Lower lobe of right lung (tissue), 2 donors: ENCODE measurements at places on chromosomes 4 and X. TPM values are rescaled to one million over a fixed set of nuclear protein-coding genes. Genes with fewer than 3 reads are reported as not detected.

- no peak overlapping the region for H3K27ac ChIP-seq
- no peak for DNase-seq
- no peaks in the 10 kb centered on the region for H3K4me1 ChIP-seq
These were observed 1.1 kb upstream of the KLHL13 start for GRCh38 chrX:118117741-118118140.

GRCh38 chr4:131644619-131645018, 1504.5 kb upstream of the PCDH10 start:
- no peaks in the 10 kb centered on the region for H3K27me3 ChIP-seq
- H3K4me3 ChIP-seq, result no peak overlapping the region
- no peaks in the 10 kb centered on the region for H3K36me3 ChIP-seq

Gene MAGEE1
- total RNA-seq, result 2.7 TPM

- H3K4me3 ChIP-seq, result no peak overlapping the region
- DNase-seq, result peak; percentile 51
- H3K27ac ChIP-seq, result peak overlapping the region; percentile 68
- H3K4me1 ChIP-seq, result peaks cover 25% of the 10 kb centered on the region
- no peaks in the 10 kb centered on the region for H3K36me3 ChIP-seq
- no peaks in the 10 kb centered on the region for H3K27me3 ChIP-seq
These were observed 55.2 kb downstream of the CHST7 start for GRCh38 chrX:46628460-46629371.

- H3K4me3 ChIP-seq, result peak overlapping the region; percentile 67
- no peaks in the 10 kb centered on the region for H3K4me1 ChIP-seq
- H3K36me3 ChIP-seq, result no peaks in the 10 kb centered on the region
- no peak for DNase-seq
- no peak overlapping the region for H3K27ac ChIP-seq
These were observed 321 bp upstream of the HPRT1 start for GRCh38 chrX:134459683-134460004.

Gene SPIN4
- 8.1 TPM for total RNA-seq

Gene CXCL6
- 0.50 TPM for total RNA-seq

DNA sequence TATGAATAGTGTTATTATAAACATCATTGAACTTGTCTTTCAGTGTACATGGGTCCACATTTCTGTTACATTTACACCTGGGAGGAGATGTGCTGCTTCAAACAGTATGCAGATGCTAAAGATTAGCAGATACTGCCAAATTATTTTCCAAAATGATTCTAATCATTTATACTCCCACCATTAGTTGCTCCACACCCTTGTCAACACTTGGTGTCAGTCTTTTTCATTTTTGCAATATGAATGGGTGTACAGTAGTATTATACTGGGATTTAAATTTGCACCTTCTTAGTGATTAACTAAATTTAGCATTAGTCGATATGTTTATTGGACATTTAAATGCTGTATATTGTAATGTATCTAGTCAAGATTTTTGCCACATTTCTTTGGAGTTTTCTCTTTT, 131.6 kb upstream of the GRID2 start:
- no peak for DNase-seq
- no peaks in the 10 kb centered on the region for H3K36me3 ChIP-seq
- no peaks in the 10 kb centered on the region for H3K4me1 ChIP-seq
- H3K27me3 ChIP-seq, result no peaks in the 10 kb centered on the region

Gene LAMTOR3
- 47.7 TPM for total RNA-seq

- H3K4me1 ChIP-seq, result peaks cover 32% of the 10 kb centered on the region
- H3K4me3 ChIP-seq, result peak overlapping the region; percentile 92
- H3K36me3 ChIP-seq, result peaks cover 41% of the 10 kb centered on the region
These were observed 1.9 kb downstream of the GRPEL1 start for GRCh38 chr4:7066006-7066405.

- H3K27ac ChIP-seq, result no peak overlapping the region
- no peaks in the 10 kb centered on the region for H3K27me3 ChIP-seq
- no peak overlapping the region for H3K4me3 ChIP-seq
These were observed 57.5 kb downstream of the PCDH18 start for GRCh38 chr4:137474711-137475301.

GRCh38 chrX:69900491-69900890, 149.2 kb downstream of the AWAT2 start:
- no peak for DNase-seq
- no peaks in the 10 kb centered on the region for H3K27me3 ChIP-seq
- no peaks in the 10 kb centered on the region for H3K36me3 ChIP-seq
- no peak overlapping the region for H3K27ac ChIP-seq

- DNase-seq, result no peak
- no peaks in the 10 kb centered on the region for H3K27me3 ChIP-seq
- no peak overlapping the region for H3K27ac ChIP-seq
- H3K4me3 ChIP-seq, result no peak overlapping the region
- peaks cover 4% of the 10 kb centered on the region for H3K4me1 ChIP-seq
- no peaks in the 10 kb centered on the region for H3K36me3 ChIP-seq
These were observed 348.6 kb downstream of the PTTG2 start for GRCh38 chr4:38308728-38309311.

DNA sequence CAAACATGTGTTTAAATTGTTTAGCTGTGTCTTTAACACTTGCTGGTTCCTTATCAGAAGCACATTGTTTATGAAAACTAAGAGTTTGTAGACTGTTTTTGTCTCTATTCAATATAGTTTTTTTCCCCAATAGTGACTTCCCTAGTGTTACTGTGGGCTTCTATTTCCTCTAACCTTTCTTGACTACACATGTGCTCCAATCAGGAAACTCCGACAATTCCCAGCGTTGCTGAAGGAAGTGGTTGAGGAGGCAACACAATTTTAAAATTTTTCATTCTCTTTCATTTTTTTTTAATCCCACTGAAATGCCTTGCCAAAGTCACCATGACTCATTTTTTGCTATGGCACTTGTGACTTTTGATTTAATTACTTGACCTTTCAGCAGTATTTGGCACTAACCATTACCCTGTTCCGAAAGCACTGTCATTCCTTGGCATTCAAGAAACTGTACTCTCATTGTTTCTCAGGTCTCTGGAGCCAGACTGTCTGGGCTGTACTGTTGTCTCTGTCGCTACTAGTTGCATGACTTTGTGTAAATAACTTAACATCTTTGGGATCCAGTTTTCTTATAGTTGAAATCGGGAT, 67.6 kb upstream of the FREM3 start:
- H3K27ac ChIP-seq, result no peak overlapping the region
- H3K36me3 ChIP-seq, result no peaks in the 10 kb centered on the region
- H3K4me1 ChIP-seq, result no peaks in the 10 kb centered on the region
- DNase-seq, result no peak
- no peaks in the 10 kb centered on the region for H3K27me3 ChIP-seq

Gene SSX4
- not detected for total RNA-seq

- no peaks in the 10 kb centered on the region for H3K27me3 ChIP-seq
- H3K4me1 ChIP-seq, result no peaks in the 10 kb centered on the region
- DNase-seq, result no peak
- H3K36me3 ChIP-seq, result no peaks in the 10 kb centered on the region
These were observed 1066.8 kb upstream of the ADGRL3 start for GRCh38 chr4:60133375-60133774.

- no peaks in the 10 kb centered on the region for H3K36me3 ChIP-seq
- H3K27me3 ChIP-seq, result no peaks in the 10 kb centered on the region
These were observed 154.9 kb upstream of the CXXC4 start for GRCh38 chr4:104649631-104650030.

Gene SMIM10L2A
- 1.7 TPM for total RNA-seq

DNA sequence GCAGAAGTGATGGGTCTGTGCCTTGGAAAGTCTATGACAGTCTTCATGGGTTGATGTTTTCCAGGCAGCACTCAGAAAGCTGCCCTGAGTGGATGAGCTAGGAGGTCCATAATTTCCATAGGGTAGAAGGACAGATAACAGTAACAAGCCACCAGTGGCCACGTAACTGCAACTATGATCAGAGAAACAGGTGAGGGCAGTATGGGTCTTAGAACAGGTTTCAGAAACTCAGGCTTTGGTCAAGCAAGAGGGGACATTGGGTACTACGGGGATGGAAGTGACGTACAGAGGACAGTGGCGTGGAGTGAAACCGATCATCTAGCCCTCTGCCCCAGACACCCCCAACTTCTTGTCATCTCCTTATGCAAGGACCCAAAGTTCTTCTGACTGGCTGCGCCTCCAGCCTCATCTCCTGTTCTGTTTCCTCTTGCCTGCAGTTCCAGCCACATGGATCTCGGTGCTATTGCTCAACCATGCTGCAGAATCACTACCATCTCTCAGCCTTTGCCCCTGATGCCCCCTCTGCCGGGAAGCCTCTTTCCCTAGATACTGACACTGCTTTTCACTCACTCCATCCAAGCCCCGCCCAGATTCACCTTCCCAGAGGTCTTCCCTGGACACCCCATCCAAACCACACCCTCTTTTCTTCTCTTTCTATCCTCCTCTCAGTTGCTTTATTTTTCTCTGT, 123.4 kb downstream of the MFAP3L start:
- H3K4me1 ChIP-seq, result no peaks in the 10 kb centered on the region
- H3K4me3 ChIP-seq, result no peak overlapping the region
- H3K36me3 ChIP-seq, result no peaks in the 10 kb centered on the region
- H3K27ac ChIP-seq, result no peak overlapping the region

Gene PCDH10
- 0.71 TPM for total RNA-seq

DNA sequence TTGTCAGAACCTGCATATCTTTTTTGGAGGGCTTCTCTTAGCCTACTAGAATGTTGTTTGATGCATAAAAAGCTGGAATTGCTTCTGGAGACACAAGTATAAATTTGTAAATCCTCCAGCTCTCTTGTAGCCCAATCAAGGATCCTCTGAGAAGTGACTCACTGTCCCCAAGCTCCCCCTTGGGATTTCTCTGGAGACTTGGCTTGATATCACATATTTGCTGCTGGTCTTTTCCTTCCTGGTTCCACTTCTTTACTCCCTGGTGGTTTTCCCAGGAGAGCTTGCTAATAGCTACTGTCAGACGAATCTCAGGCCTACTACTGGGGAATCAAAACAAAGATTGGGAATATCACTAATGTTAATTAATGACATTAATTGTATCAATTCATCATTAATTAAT, 173.1 kb downstream of the STK32B start:
- DNase-seq, result no peak
- H3K36me3 ChIP-seq, result no peaks in the 10 kb centered on the region
- H3K27ac ChIP-seq, result no peak overlapping the region
- no peaks in the 10 kb centered on the region for H3K27me3 ChIP-seq
- H3K4me1 ChIP-seq, result no peaks in the 10 kb centered on the region

Gene F9
- total RNA-seq, result not detected

DNA sequence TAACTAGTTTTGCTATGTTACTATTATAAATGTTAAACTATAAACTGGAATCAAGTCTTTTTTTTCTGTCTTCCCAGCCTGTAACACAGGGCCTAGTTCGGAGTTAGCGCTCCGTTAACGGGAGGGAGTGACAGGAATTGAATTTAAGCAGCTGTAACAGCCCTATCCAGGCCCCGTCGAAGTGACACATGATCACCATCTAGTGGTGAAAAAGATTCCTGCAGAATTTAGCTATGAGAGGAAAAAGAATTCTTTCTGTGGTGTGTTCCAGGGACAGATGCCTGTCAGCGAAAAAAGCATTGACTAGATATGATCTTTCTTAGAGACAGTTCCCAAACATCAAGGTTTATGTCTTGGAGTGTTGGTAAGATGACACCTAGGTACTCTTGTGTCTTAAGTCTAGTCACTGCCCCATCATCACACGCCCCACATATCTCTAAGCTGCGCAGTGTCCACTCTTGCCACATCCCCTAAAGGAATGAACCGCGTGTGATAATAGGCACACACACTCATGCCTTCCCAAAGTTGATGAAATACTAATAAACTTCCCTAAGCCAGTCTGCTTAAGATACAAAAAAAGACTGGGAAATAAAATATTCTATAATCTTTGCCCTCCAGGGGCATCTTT, 2.1 kb downstream of the GAB3 start:
- H3K4me3 ChIP-seq, result peak overlapping the region; percentile 61
- DNase-seq, result no peak
- H3K36me3 ChIP-seq, result no peaks in the 10 kb centered on the region
- no peaks in the 10 kb centered on the region for H3K27me3 ChIP-seq
- H3K27ac ChIP-seq, result no peak overlapping the region

DNA sequence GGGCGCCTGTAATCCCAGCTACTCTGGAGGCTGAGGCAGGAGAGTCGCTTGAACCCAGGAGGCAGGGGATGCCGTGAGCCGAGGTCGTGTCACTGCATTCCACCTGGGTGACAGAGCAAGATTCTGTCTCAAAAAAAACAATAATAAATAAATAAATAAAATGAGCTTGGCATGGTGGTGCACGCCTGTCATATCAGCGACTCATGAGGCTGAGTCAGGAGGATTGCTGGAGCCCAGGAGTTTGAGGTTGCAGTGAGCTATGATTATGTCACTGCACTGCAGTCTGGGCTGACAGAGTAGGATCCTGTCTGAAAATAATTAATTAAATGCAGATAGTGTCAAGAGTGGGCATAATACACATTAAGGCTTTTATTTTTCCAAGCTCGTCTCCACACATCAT, 77.5 kb downstream of the DHRSX start:
- no peaks in the 10 kb centered on the region for H3K27me3 ChIP-seq
- no peak overlapping the region for H3K4me3 ChIP-seq
- H3K4me1 ChIP-seq, result no peaks in the 10 kb centered on the region
- H3K36me3 ChIP-seq, result peaks cover 16% of the 10 kb centered on the region

Gene BMP2K
- 48.9 TPM for total RNA-seq

Gene CPEB2
- total RNA-seq, result 22.5 TPM

- H3K27ac ChIP-seq, result no peak overlapping the region
- no peaks in the 10 kb centered on the region for H3K27me3 ChIP-seq
- H3K36me3 ChIP-seq, result no peaks in the 10 kb centered on the region
- no peak for DNase-seq
- no peak overlapping the region for H3K4me3 ChIP-seq
These were observed 71.8 kb downstream of the FUNDC1 start for GRCh38 chrX:44470816-44471215.

Gene SLC25A43
- total RNA-seq, result 14.9 TPM

Gene SHROOM4
- total RNA-seq, result 33.2 TPM

Gene CAPN6
- not detected for total RNA-seq

Gene RRH
- not detected for total RNA-seq

- no peak overlapping the region for H3K27ac ChIP-seq
- H3K27me3 ChIP-seq, result no peaks in the 10 kb centered on the region
- H3K36me3 ChIP-seq, result no peaks in the 10 kb centered on the region
- DNase-seq, result no peak
- no peak overlapping the region for H3K4me3 ChIP-seq
These were observed 96.5 kb downstream of the SYTL5 start for GRCh38 chrX:38102875-38103274.

DNA sequence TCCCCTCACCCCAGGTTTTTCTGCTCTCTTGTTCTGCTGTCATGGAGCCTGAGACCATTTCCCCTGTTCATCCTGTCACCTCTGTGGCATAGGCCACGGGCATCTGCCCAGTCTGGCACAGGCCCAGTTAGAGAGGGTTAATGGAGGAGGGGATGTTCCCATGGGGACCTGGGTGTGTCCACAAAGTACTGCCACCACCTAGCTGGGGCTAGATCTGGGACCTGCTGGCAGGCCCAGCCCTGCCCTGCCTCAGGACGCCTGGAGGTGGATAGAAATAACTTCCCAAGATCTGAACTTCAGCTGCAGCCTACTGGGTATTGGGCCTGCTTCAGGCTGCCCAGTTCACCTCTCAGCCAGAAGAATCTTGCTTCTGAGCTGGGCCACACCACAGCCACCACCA, 13.5 kb downstream of the EFNB1 start:
- peak overlapping the region; percentile 6 for H3K27ac ChIP-seq
- DNase-seq, result no peak
- no peak overlapping the region for H3K4me3 ChIP-seq
- peaks cover 20% of the 10 kb centered on the region for H3K36me3 ChIP-seq
- peaks cover 6% of the 10 kb centered on the region for H3K4me1 ChIP-seq

GRCh38 chr4:172762895-172763294, 405.7 kb upstream of the GALNT7 start:
- no peaks in the 10 kb centered on the region for H3K27me3 ChIP-seq
- no peak overlapping the region for H3K4me3 ChIP-seq
- no peaks in the 10 kb centered on the region for H3K36me3 ChIP-seq
- H3K27ac ChIP-seq, result no peak overlapping the region

- H3K27me3 ChIP-seq, result no peaks in the 10 kb centered on the region
- H3K36me3 ChIP-seq, result no peaks in the 10 kb centered on the region
- DNase-seq, result peak; percentile 87
- peak within 1 kb of the TSS; percentile 100 for H3K27ac ChIP-seq
- peak within 1 kb of the TSS; percentile 85 for H3K4me3 ChIP-seq
These were observed at the start of gene TBC1D9 for GRCh38 chr4:140756319-140757231. Gene TBC1D9 (minus strand): TSS chr4:140756385. CDS start chr4:140756045, 340 bp downstream.
